ENCODE measurements at places on chromosomes 13 and 19. TPM values are rescaled to one million over a fixed set of nuclear protein-coding genes. Genes with fewer than 3 reads are reported as not detected.

DNA sequence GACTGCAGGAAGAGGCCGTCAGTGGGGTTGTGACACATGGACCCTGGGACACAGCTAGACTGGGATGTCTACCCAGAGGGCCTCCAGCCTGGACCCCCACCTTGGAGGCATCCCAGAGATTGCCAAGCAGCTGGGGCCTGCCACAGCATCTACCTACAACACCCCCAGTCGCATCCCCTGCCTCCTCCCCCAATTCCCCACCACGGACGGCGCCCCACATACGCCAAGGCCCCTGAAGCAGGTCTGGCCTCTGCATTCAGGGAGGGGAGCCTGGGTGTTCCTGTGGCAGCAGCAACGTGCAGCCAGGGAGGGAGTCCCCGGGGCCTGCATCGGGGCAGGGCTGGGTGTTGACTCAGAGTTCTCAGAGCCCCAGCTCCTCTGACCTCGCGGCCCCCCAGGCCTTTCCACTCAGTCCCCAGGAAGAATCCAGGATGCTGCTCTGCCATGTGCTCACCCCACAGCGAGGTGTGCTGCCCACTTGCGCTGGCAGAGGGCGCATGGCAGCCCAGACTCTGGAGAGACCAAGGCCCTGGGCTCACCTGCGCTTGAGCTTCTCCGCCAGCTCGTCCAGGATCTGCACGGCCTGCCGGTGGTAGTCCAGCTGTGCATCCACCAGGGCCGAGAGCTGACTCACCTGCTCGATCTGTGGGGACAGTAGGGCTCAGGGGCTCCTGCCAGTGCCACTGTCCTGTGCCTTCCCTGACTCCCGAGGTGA lies 19.6 kb downstream of the MPND start:
- no peak overlapping the region for H3K27ac ChIP-seq
- no peak overlapping the region for H3K4me3 ChIP-seq
- H3K27me3 ChIP-seq, result no peaks in the 10 kb centered on the region
- peaks cover 7% of the 10 kb centered on the region for H3K4me1 ChIP-seq
- H3K36me3 ChIP-seq, result peaks cover 17% of the 10 kb centered on the region

- peaks cover 73% of the 10 kb centered on the region for H3K4me1 ChIP-seq
- no peaks in the 10 kb centered on the region for H3K27me3 ChIP-seq
- peak overlapping the region; percentile 99 for H3K4me3 ChIP-seq
- H3K36me3 ChIP-seq, result no peaks in the 10 kb centered on the region
- DNase-seq, result no peak
- no peak overlapping the region for H3K27ac ChIP-seq
These were observed 1.4 kb downstream of the CUL4A start for GRCh38 chr13:113210833-113211232.

DNA sequence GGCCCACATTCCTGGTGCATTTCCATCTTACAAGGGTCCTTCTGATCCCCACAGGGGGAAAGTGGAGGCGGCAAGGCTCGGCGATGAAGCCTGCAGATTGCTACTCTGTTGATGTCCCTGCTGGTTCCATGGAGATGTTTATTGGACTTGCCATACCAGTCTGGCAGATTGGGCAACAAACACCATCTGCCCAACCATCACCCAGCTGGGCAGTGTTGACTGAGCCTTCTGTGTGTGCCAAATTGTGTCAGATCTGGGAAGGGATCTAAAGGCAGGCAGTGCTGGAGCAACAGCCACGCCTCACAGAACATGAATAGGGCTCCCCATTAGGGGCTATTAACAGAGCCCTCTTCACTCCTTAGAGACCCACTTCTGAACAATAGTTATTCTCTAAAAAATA lies 35.0 kb downstream of the FLT1 start:
- H3K27me3 ChIP-seq, result no peaks in the 10 kb centered on the region
- DNase-seq, result no peak
- H3K4me3 ChIP-seq, result no peak overlapping the region
- H3K36me3 ChIP-seq, result no peaks in the 10 kb centered on the region

GRCh38 chr19:15014579-15014978 lies 34.7 kb upstream of the CASP14 start:
- H3K27ac ChIP-seq, result no peak overlapping the region
- no peaks in the 10 kb centered on the region for H3K4me1 ChIP-seq
- no peak for DNase-seq
- peaks cover 60% of the 10 kb centered on the region for H3K27me3 ChIP-seq

DNA sequence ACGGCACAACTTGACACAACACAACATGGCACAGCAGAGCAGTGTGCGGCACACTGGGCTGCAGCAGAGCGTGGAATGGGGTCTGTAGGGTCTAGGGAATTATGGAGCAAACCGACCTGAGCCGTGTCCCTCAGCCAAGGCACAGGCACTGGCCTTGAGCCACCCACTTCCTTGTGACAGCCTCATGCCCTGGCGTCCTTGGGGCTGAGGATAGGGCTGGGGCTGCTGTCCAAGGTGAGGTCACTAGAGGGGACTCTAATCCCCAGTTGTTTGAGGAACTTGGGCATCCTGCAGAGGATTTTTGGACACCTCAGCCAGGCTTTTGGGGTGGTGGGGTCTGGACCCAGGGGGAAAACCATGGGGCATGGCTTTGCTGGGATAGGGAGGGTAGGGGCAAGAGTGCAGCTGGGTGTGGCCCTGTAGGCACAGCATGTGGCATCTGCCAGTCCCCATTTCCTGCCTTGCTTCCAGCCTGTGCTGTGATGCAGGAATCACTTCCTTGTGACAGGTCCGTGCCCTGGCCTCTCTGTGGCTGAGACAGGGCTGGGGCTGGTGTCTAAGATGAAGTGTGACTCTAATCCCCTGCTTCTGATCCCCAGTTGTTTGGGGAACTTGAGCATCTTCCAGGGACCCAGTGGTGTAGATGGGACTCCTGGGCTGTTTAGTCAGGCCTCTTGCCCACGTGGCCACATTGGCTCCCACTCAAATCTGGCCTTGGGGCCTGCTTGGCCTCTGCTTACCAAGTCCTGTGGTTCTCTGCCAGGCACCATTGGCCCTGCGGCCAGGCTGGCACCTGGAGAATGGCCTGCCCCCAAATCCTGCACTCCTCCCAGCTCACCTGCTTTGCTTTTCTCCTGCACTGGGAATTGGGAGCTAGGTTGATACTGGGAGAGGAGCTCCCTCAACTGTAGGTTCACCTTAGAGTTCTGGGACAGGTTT lies 78.5 kb downstream of the SCGB2B2 start:
- no peaks in the 10 kb centered on the region for H3K36me3 ChIP-seq
- H3K4me1 ChIP-seq, result no peaks in the 10 kb centered on the region
- H3K27ac ChIP-seq, result no peak overlapping the region
- H3K4me3 ChIP-seq, result no peak overlapping the region
- peak; percentile 53 for DNase-seq
- no peaks in the 10 kb centered on the region for H3K27me3 ChIP-seq

DNA sequence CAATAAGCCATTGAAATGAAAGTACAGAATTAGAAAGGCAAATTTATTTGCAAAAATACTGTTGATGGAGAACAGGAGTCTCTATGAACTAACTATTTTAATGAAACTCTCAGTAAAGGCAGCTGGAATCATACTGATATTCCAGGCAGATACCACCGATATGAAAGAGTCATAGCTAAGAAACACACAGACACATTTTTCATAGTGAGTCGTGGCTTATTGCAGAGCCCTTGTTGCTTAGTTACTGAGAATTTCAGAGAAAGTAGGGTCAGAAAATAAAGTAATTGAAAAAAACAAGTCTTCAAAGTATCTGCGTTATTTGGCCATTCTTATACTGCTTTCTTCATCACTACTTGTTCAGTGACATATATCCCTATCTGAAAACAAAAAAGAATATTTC lies 1890.9 kb downstream of the PCDH9 start:
- DNase-seq, result no peak
- no peaks in the 10 kb centered on the region for H3K36me3 ChIP-seq
- H3K4me1 ChIP-seq, result no peaks in the 10 kb centered on the region
- H3K4me3 ChIP-seq, result no peak overlapping the region

- no peaks in the 10 kb centered on the region for H3K27me3 ChIP-seq
- no peaks in the 10 kb centered on the region for H3K36me3 ChIP-seq
- no peak overlapping the region for H3K27ac ChIP-seq
- peaks cover 12% of the 10 kb centered on the region for H3K4me1 ChIP-seq
- no peak for DNase-seq
These were observed 9.7 kb upstream of the STRN4 start for GRCh38 chr19:46755853-46756543.

DNA sequence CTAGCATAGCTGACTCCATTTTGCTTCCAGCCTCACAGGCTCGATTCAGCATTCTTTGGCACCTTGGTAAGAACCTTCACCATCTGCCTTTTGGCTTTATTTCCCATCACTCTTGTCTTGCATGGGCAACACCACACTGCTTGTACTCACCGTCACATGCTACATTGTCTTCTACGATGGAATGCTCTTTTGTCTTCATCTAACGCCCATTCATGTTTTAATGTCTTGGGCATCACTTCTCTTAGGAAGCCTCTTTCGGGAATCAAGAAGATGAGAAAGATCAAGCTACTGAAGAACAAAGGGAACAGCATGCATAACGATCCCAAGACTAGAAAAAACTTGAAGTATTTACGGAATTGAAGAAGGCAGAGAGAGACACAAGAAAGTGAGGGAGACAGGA lies 5.7 kb upstream of the RPL21 start:
- DNase-seq, result no peak
- no peak overlapping the region for H3K27ac ChIP-seq
- H3K4me1 ChIP-seq, result peaks cover 8% of the 10 kb centered on the region
- H3K27me3 ChIP-seq, result no peaks in the 10 kb centered on the region

DNA sequence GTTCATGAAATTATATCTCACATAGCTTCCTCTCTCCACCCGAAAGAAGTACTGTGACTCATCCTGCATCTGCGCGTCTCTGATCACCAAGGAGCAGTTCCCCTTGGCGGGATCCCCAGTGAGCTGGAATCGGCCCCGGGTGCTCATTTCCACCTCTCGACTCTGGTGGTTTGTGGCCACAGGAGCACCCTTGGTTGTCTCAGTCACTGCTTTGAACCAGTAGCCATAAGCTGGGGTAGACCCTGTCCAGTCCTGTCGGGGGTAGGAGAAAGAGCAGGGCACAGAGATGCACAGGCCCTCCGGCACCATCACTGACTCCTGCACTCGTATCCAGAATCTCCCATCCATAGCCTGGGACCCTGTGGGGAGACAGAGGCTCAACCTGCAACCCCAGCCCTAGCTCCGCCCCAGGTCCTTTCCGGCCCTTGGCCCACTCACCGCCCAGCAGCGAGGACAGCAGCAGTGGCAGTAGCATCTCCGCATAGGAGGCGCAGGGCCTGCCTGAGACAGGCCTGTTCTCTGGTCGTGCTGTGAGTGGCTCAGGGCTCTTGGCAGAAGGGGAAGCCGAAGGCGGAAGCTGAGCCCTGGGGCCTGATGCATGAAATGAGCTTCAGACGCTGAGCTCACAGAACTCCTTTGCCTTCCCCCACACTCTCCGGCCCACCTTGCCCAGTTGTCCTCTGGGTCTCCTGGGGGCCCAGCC lies at the start of gene SIGLEC10:
Gene SIGLEC10, minus strand, starts transcription at position 536 of the 703 bp plus-strand sequence. Its CDS starts 61 bp downstream, at position 475.
- H3K36me3 ChIP-seq, result no peaks in the 10 kb centered on the region
- H3K4me3 ChIP-seq, result no peak within 1 kb of the TSS
- H3K27me3 ChIP-seq, result peaks cover 4% of the 10 kb centered on the region
- no peaks in the 10 kb centered on the region for H3K4me1 ChIP-seq
- H3K27ac ChIP-seq, result no peak within 1 kb of the TSS
- DNase-seq, result peak; percentile 42

DNA sequence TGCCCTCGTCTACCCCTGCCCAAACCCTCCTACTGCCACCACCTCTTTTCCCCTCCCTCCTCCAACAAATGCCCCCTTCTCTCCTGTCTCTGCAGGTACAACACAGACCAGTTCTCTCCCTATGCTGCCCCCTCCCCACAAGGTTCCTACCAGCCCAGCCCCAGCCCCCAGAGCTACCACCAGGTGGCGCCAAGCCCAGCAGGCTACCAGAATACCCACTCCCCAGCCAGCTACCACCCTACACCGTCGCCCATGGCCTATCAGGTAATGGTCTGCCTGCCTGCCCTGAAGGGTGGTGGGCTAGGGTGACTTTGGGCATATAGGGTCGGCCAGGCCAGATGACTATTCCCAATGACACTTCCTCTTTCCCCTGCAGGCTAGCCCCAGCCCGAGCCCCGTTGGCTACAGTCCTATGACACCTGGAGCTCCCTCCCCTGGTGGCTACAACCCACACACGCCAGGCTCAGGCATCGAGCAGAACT lies 6.5 kb upstream of the TIMM50 start:
- no peak overlapping the region for H3K27ac ChIP-seq
- no peak overlapping the region for H3K4me3 ChIP-seq
- peaks cover 21% of the 10 kb centered on the region for H3K36me3 ChIP-seq

DNA sequence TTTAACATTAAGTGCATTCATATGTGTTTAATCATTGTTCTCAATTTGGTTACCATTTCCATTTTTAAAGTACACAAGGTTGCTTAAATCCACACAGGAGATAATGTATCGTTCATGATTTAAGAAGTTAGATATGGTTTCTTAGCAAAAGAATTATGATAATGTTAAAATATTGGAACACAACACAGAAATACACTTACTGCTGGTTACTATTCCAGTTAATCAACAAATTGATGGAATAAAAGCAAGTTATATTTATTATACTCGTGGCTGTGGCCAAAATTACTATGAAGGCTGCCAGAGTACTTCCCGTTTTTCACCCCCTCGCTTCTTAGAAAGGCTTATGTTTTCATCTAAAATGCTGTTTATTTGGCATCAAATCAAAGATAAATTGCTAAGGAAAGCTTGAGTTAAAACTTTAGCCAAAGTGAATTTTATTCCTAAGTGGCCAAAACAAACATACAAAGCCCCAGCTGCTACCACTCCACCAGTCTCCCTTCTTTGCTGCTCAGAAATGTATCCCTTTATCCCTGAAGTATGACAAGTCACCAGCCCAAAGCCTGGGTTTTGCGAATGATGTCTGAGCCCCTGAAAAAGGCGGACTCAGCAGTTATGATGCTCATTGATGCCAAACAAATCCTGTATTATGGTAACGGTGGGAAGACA lies 27.7 kb downstream of the LCP1 start:
- H3K27ac ChIP-seq, result no peak overlapping the region
- H3K4me1 ChIP-seq, result no peaks in the 10 kb centered on the region
- no peak overlapping the region for H3K4me3 ChIP-seq
- no peaks in the 10 kb centered on the region for H3K36me3 ChIP-seq
- no peak for DNase-seq

The OR7A5 gene
- total RNA-seq, result not detected

The ZNF177 gene
- 1.4 TPM for total RNA-seq

The CD209 gene
- total RNA-seq, result 6.3 TPM

The CERS1 gene
- total RNA-seq, result 2.1 TPM

The PABPC3 gene
- total RNA-seq, result 0.16 TPM

The VSTM1 gene
- not detected for total RNA-seq
